Motor neuron (in vitro differentiated cells): ENCODE measurements at places on chromosomes 6 and 20. TPM values are rescaled to one million over a fixed set of nuclear protein-coding genes. Genes with fewer than 3 reads are reported as not detected.

Gene CRIP3
- total RNA-seq = 0.81 and 2.2 TPM in 2 replicates

Gene ULBP1
- 3.8 and 5.2 TPM in 2 replicates for total RNA-seq

DNA sequence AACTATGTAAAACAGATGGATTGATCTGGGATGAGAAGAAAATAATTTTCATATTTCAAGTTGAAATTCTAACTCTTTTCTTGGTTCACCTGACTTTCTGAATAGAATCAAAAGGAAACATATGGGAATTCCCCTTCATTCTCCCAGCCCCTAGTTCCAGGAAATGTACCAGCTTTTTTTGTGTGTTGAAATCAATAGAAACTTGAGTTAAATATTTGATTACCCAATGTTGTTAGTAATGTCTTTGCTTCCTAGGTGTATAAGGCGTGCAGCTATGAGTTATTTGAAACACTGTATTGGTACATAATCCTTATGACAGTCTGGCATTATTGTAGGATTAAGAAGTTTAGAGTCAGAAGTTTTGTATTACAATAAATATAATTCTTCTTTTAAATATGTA is 21.5 kb downstream of the VNN2 start:
- ATAC-seq = no peak

GRCh38 chr6:29675561-29675960 is 5.4 kb downstream of the ZFP57 start:
- no peak for ATAC-seq

Gene PRRC2A
- total RNA-seq = 76.3 and 105 TPM in 2 replicates

DNA sequence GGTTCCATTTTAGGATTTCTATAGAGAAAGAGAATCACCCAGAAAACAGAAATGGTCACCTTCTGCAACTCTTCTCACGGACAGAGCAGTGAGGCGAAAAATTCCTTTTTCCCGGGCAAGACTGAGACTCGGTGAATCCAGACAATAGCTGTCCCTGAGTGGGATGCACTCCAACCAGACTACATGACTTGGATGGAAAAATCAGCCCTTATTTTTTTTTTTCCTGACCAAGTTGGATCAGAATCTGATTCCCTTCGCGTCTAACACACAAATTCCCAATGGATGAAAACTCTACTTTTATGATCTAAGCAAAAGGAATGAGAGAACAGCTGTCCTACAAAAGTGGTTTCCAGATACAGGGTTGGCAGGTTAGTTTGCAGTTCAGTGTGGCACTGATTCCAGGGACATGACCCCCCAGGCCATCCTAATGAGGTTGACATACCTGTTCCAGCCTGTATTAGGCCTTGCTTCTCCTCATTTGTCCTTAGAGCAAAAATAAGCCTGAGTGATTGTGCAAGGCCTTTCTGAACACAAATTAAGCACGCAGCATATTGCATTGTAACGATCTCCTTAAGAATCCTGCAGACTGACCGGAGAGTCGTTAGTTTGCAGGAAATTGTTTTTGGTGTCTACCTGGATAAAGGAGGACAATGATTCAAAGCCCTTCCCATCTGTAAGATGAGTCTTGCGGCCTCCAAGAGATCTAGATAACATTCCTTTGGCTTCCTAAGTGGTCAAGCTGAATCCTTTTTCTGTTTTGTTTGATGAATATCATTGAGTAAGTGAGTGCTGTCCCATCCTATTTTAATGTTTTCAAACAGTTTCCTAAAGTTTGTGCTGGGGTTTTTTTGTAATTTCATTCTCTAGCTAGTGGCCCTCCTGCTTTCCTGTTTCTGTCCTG is 1.5 kb upstream of the NEDD9 start:
- ATAC-seq = no peak

- ATAC-seq = peak; percentile 54
These were observed 334.7 kb upstream of the JAG1 start for GRCh38 chr20:11008444-11009033.

GRCh38 chr6:18214003-18214402 is 50.3 kb downstream of the DEK start:
- ATAC-seq = no peak

GRCh38 chr6:7528565-7528964 is 12.9 kb upstream of the DSP start:
- ATAC-seq = no peak

Gene IFNGR1
- 34.8 and 35.3 TPM in 2 replicates for total RNA-seq

DNA sequence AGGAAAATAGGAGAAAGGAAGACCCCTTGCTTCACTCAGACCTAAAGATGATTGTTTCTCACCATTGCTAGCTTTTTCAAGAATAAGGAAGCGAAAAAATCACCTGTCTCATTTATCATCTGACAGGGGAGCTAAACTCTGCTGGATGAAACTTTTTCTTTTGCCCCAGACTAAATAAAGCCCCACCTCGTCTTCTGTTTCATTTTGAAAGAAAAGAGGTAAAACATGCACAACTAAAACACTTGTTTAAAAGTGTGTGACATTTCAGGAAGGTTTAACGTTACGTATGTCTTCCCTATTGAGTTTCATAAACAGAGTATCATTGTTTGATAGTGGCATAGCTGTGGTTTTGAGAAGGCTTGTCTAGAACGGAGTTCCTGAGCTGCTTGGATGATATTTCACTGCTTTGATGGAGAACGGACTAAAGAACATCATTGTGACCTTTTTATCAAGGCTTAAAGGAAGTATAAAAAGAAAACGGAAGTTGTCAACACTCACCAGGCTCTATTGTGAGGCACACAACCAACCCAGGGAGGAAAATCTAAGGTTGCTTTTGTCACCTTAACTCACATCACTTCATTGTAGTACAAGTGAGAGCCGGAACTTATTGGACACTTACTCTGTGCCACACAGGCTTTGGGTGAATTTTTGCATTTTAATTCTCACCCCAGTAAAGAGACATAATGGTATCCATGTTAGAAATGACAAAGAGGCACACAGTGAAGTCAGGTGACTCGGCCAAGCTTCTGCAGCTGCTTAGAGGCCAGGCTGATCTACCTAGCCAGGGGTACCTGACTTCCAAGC is 29.5 kb downstream of the TSHZ2 start:
- ATAC-seq = no peak

- ATAC-seq = peak; percentile 69
These were observed 26.9 kb downstream of the SPATA2 start for GRCh38 chr20:49888212-49889000.

DNA sequence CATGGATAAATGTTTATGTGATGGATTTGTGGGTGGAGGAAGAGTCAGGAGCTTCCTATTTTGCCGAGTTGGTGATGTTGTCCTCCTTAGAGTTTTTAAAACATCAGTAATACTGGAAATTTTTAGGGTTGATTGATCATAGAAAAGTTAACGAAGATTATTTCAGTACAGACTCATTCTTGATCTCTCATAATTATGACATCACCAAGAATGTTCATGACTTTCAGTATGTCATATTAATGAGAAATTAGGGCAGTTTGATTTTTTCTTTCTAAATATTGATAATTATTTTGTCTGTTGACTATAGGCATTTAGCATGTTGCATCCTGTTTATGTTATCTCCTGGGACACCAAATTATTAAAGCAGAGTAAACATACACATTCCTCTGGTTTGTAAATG is 512.2 kb downstream of the CD109 start:
- no peak for ATAC-seq

- ATAC-seq = no peak
These were observed 63.2 kb upstream of the TIAM2 start for GRCh38 chr6:154931711-154932424.

- no peak for ATAC-seq
These were observed 67.1 kb downstream of the NCOA7 start for GRCh38 chr6:125857846-125858245.

Gene THBS2
- 1.6 and 2.6 TPM in 2 replicates for total RNA-seq

DNA sequence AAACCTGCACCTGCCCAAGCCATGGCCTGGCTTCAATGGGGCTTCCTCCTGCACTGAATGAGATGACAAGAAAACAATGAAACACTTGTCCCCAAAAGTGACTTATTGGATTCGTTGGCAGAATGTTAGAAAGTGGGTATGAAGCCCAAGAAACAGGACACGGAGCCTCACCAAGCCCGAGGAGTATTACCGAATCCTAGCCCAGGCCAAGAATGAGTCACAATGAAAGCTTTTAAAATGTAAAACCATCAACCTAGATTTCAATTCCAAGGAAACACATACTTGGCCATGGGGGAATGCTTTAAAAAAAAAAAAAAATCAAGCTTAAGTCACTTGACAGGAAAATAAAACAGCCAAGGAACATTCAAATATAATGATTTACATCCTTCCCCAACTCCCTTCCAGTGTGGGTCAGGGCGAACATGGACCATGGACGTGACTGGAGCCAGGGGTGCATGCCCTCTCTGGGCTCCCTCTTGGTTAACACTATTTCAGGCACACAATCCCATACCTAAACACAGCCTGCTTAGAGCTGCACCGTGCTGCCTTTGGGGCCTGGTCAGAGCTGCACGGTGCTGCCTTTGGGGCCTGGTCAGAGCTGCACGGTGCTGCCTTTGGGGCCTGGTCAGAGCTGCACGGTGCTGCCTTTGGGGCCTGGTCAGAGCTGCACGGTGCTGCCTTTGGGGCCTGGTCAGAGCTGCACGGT is 3.1 kb upstream of the STX16 start:
- ATAC-seq = no peak

DNA sequence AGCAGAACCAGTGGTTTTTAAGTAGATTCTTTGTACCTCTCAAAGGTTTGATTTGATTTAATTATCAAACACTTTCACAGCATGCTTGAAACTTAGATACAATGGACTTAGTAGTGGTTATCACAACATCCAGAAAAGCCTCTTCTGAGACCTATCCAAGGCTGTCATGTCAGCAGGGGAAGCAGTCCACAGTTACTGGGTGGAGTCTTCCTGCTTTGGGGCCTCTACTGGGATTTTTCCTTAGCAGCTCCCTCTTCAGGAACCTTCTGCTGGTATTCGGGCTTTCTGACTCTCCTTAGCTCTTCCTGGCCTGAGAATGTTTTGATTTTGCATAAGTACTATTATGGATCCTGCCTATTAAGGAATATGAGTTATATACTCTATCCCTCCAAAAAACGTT is 36.0 kb downstream of the ARFGEF2 start:
- ATAC-seq = peak; percentile 83

DNA sequence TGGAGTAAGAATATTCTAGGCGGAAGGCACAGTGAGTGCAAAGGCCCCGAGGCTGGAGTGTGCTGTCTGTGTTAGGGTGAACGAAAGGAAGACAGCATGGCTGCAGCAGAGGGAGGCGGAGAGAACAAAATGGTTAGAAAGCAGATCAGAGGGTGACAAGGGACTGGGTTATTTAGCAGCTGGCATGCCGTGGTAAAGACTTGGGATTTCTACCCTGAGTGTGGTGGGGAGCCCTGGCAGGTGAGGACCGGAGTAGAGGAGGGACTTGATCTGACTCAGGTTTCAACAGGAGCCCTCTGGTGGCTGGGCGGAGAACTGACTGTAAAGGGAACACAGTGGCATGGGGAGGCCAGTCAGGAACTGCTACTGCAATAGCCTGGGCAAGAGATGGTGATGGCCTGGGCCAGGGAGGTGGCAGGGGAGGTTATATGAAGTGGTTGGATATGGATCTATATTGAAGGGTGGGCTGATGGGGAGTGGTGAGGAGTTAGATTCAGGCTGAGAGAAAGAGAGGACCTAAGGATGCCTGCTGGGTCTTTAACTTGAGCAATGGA is 38.0 kb downstream of the PIM1 start:
- ATAC-seq = peak; percentile 87

Gene RIPPLY2
- total RNA-seq = 17.2 and 21.9 TPM in 2 replicates

GRCh38 chr6:139981768-139982181 is 607.3 kb upstream of the CITED2 start:
- ATAC-seq = peak; percentile 70

- no peak for ATAC-seq
These were observed 73.7 kb upstream of the HIVEP1 start for GRCh38 chr6:11938285-11938890.

DNA sequence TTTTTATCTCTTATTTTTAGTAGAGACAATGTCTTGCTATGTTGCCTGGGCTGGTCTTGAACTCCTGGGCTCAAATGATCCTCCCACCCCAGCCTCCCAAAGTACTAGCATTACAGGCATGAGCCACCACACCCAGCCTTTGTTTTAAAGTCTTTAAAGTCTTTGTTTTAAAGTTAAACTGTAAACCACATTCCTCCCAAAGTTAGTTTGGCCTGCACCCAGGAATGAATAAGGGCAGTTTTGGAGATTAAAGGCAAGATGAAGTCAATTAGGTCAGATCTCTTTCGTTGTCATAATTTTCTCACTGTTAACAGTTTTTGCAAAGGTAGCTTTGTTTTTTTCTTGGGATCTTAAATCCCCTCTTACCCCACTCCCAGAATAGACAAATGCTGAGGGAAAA is 63.8 kb downstream of the UBR2 start:
- ATAC-seq = no peak

DNA sequence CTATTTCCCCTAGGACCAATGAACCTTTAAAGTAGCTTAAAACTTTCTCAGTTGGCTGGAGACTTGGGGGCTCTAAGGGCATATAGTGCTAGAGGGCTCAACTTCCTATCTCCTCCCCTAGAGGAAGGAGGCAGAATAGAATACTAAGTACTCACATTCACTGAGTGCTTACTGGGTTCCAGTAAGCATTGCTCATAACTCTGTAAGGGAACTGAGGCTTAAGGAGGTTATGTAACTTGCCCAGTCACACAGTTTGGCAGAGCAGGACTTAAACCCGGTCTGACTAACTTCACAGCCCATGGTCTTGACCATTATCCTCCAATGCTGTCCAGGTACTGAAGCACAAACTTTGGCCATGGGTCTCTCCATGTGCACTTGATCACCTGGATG is 12.5 kb downstream of the SESN1 start:
- ATAC-seq = no peak

Gene KIAA1755
- total RNA-seq = 3.8 and 6.4 TPM in 2 replicates

DNA sequence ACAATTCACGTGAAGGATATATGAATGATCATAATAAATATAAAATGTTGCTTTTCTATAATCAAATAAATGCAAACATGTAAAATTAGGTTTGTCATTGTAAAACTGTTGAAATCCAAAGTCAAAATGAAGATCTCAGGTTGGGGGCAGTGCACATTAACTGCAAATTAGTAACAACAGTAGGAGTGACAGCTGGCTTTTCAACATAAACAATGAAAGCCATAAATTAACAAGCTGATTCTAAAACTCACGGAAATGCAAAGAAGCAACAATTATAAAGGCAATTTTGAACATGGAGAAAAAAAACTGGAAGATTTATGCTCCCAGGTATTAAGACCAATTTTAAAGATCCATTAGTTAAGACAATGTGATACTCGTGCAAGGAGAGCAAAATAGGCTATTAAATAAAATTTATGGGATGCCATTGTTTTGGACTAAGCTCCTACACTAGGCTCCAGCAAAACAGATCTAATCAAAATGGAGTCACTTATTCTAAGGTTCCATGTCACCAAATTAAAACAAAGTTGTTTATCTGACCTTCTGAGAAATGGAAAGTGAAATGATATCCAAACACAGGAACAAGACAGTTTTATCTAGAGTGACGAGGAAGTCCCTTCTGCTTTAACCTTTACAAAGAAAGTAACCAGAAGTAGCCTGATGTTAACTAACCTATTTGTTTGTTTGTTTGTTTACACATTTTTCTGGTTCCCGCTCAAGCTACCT is 770.8 kb downstream of the EPHA7 start:
- no peak for ATAC-seq

Gene SLC52A3
- total RNA-seq = 0.16 TPM in 1 of 2 replicates, not detected in the other

- no peak for ATAC-seq
These were observed 101.7 kb upstream of the IYD start for GRCh38 chr6:150266963-150267685.

Gene PROCR
- 3.4 and 3.8 TPM in 2 replicates for total RNA-seq
